ENCODE measurements at places on chromosomes 3 and 15.

- DNase-seq, result no peak
Measured at GRCh38 chr15:89728254-89728653, 22.8 kb downstream of the MESP1 start.

DNA sequence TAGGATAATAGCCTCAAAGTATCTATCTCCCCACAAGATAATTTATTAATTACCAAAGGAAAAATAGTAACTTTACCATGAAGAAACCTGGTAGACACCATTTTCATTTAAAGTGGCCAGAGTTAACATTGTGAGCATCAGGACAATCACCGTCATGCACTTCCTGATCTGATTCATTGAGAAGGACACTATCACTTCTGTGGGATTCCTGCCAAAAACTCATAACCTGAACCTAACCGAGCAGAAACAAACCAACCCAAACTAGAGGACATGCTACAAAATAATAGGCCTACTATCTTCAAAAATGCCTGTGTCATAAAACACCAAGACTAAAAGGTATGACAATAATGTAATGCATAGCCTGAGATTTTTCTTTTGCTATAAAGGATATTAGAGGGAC is 39.0 kb downstream of the FSIP1 start:
- no peak for DNase-seq

DNA sequence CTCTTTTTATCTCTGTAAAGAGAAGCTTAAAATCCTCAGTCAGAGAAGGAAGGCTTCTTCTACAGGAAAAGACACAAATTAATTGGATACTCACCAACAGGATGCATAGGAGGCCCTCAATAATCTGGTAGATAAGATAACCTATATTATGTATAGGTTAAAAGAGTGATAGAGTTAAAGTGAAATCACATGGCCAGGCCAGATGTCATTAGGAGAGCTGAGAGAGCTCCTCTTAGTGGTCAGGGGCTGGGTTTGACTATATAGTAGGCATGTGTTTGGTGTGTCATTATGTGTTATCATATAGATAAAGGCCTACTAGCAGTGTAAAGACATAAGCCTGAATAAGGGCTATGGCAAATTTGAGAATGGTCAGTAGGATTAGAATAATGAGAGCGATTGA is 479.3 kb downstream of the EPHA3 start:
- DNase-seq, result no peak

DNA sequence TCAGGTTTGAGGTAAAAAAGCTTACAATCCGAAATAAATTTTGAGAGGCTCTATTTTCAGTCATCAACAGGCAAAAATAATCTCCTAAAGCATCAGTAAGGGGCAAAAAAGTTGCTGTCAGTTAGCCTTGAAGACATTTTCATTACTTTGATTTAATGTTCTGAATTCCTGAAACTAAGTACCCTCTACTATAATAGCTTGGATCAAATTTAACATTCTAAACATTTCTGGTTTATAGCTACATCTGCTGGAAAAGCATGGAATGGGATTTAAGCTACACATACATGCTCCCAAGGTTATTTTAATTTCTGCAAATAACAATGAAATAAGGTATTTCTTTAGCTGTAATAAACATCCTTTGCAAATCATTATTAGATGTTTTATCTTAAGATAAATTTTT is 245.4 kb downstream of the ULK4 start:
- no peak for DNase-seq

- DNase-seq, result no peak
Measured at GRCh38 chr15:47431501-47431900, 285.8 kb upstream of the SEMA6D start.
